ENCODE measurements at places on chromosomes 16 and 17. TPM values are rescaled to one million over a fixed set of nuclear protein-coding genes. Genes with fewer than 3 reads are reported as not detected.
A peak's percentile ranks its signal among the peaks of the same experiment; 100 is the strongest.

Gene ARL5C
- total RNA-seq = not detected

GRCh38 chr16:68146585-68146984 lies 61.4 kb downstream of the NFATC3 start:
- no peaks in the 10 kb centered on the region for H3K36me3 ChIP-seq
- H3K27me3 ChIP-seq = no peaks in the 10 kb centered on the region
- H3K27ac ChIP-seq = no peak overlapping the region
- H3K4me1 ChIP-seq = no peaks in the 10 kb centered on the region
- H3K4me3 ChIP-seq = no peak overlapping the region
- peak; percentile 17 for DNase-seq

DNA sequence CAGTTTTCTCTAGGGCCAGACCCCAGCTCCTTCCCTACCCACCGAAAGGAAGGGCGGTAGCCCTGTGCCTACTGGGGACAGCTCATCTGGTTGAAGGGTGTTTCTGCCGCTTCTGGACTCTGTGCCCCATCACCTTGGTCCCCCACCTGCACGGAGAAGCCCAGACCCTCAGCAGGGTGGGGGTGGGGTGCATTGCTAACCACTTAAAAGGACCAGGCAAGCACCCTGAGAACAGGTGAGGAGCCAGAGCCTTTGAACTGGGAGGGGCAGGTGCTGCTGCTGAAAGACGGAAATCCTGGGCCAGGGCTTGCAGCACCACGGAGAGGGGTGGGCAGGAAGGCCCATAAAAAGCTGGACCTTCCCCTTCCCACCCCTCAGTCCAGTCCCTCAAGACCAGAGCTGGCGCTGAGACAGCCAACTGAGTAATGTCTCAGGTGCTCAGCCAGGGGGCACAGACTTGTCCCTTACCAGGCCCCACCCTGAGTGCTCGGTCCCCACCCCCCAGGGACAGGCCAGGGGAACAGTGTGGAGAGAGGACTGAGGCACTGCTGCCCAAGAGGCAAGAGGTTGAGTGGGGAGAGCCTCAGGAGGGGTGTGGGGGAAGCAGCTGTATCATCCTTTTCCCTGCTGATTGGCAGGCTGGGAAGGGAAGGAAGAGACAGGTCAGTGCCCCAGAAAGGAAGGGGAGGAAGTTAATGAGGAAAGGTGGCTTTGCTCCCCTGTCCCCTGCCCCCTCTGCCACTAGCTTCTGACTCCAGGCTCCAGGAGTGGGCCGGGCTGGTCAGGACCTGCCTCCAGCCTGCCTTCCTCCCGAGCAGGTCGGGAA lies 10.9 kb upstream of the SP2 start:
- no peaks in the 10 kb centered on the region for H3K36me3 ChIP-seq
- H3K27me3 ChIP-seq = no peaks in the 10 kb centered on the region
- DNase-seq = no peak
- no peak overlapping the region for H3K27ac ChIP-seq
- no peak overlapping the region for H3K4me3 ChIP-seq

- no peaks in the 10 kb centered on the region for H3K4me1 ChIP-seq
- no peak for DNase-seq
- no peak overlapping the region for H3K27ac ChIP-seq
- H3K27me3 ChIP-seq = no peaks in the 10 kb centered on the region
- H3K4me3 ChIP-seq = no peak overlapping the region
These were observed 309.8 kb downstream of the MAP2K4 start for GRCh38 chr17:12330456-12330855.

DNA sequence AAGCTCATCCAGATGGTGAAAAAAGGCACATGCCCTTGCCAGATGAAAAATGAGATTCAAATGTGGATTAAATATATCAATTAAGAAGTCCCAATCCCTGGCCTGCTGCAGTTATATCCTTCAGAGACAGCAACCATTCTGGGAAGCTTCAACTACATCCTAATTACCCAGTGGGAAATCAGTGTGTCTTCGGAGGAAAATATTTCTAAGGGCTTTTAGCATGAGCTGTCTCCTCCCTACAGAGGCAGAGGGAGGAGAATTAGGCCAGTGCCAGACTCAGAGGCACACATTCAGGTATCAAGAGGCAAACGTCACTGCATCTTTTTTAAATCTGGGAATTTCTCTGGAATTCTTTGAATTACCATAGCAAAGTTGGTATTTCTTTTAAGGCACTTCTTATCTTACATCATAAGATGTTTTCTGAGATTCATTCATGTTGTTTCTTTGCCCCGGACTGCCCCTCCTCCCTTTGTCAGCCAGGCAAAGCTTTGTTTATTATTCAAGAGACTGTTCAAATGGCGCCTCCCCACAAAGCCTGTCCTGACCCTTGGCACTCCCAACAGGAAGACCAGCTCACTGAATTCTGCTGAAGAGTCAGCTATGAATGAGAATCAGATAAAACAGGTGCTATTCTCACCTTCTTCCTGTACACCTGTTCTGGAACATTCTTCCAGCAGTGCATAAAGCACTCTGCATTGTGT lies 38.3 kb upstream of the SMPD3 start:
- no peak overlapping the region for H3K4me3 ChIP-seq
- no peaks in the 10 kb centered on the region for H3K27me3 ChIP-seq
- no peaks in the 10 kb centered on the region for H3K36me3 ChIP-seq
- DNase-seq = no peak
- no peak overlapping the region for H3K27ac ChIP-seq
- no peaks in the 10 kb centered on the region for H3K4me1 ChIP-seq

DNA sequence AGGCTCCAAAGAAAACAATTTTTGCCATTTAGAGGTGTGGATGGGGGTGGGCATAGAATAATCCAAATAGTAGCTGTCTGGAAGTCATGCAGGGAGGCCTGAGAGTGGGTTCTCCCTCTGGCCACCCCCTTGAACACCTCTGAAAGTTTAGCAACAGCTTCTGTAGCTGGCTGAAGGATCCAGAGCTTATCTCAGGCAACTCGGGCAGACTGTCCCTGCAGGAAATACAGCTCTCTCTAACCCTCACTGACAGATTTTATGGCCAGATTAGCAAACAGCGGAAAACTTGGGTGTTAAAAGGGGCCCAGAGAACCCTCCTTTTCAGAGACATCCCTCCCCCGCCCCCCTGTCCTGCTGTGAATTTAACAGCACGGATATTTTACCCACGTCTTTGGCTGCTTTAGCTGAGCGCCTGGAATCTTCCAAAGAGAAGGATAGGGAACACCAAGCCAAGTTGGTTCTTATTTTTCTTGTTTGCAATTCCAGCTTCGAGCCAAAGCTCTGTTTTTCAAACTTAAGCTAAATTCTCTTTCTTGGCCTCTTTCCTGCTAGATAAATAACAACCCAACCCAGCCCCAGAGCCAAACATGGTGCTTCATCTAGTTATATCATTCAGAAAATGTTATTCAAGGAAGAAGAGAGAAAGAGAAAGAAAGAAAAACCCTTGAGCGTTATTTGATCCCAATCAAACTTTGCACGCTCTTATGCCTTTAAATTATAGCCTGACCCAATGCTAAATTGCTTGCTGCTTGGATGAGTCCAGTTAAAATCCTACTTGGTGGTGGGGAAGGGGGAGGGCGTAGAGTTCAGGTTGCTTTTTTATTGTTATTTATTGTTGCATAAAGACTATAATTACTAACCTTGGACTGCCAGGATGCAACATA lies 2.3 kb upstream of the HOXB2 start:
- H3K36me3 ChIP-seq = peaks cover 21% of the 10 kb centered on the region
- H3K27me3 ChIP-seq = no peaks in the 10 kb centered on the region
- peak overlapping the region; percentile 20 for H3K4me3 ChIP-seq
- peak overlapping the region; percentile 97 for H3K27ac ChIP-seq
- DNase-seq = peak; percentile 87

DNA sequence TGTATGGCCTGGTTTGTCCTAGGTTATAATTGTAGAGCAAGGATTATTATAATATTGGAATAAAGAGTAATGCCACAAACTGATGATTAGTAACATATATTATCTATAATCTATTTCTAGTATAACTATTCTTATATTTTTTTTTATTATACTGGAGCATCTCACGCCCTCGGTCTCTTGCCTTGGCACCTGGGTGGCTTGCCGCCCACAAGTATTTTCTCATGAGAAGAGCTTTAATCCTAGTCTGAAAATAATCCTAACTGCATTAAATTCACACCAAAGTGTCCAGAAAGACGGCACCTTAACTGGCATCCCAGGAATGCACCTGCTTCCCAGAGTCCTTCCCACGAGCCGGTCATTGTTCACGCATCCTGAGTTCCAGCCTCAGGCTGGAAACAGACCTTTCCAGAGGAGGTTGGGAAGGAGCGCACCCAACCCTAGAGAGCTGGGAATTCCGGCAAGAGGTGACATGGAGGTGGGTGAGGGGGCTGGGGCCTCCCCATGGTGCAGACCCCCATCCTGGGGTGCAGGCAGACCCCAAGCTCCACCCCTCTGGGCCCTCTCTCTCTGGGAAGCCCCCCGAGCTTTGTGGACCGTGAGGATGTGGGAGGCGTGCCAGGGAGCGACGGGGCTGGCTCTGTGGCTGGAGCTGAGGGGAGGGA lies 15.9 kb downstream of the CHMP1A start:
- no peak overlapping the region for H3K27ac ChIP-seq
- no peak for DNase-seq
- H3K36me3 ChIP-seq = peaks cover 15% of the 10 kb centered on the region
- H3K27me3 ChIP-seq = no peaks in the 10 kb centered on the region
- no peak overlapping the region for H3K4me3 ChIP-seq

GRCh38 chr17:63946440-63947363 lies 14.6 kb upstream of the CD79B start:
- H3K36me3 ChIP-seq = no peaks in the 10 kb centered on the region
- peak; percentile 11 for DNase-seq
- H3K4me1 ChIP-seq = no peaks in the 10 kb centered on the region
- H3K27ac ChIP-seq = no peak overlapping the region
